ENCODE measurements at places on chromosomes 11 and 22. TPM values are rescaled to one million over a fixed set of nuclear protein-coding genes. Genes with fewer than 3 reads are reported as not detected.

IGSF22 gene
- total RNA-seq: not detected

OR8D4 gene
- total RNA-seq: not detected

CDCA5 gene
- 8.1 TPM for total RNA-seq

CD151 gene
- total RNA-seq: 375 TPM

TIMP3 gene
- total RNA-seq: 34.6 TPM

P4HA3 gene
- 31.0 TPM for total RNA-seq

DKK3 gene
- 408 TPM for total RNA-seq

TRPM5 gene
- not detected for total RNA-seq

BIK gene
- total RNA-seq: 2.0 TPM

HTR3A gene
- not detected for total RNA-seq

CARD10 gene
- total RNA-seq: 29.6 TPM

ART1 gene
- total RNA-seq: not detected

TMEM191B gene
- 2.4 TPM for total RNA-seq

MIOX gene
- total RNA-seq: not detected

NXPE4 gene
- not detected for total RNA-seq

GRIA4 gene
- not detected for total RNA-seq

MS4A6E gene
- not detected for total RNA-seq

SHISAL1 gene
- total RNA-seq: under 0.01 TPM
